Naive thymus-derived CD4-positive, alpha-beta T cell (primary cell): ENCODE measurements at places on chromosomes 5 and 9. TPM values are rescaled to one million over a fixed set of nuclear protein-coding genes. Genes with fewer than 3 reads are reported as not detected.

The TUSC1 gene
- not detected for total RNA-seq

The SCGB3A2 gene
- total RNA-seq: not detected

The MAMDC4 gene
- total RNA-seq: 6.5 TPM

The TBCA gene
- total RNA-seq: 79.8 TPM

The BARHL1 gene
- not detected for total RNA-seq

The FRMPD1 gene
- not detected for total RNA-seq

- DNase-seq: no peak
These were observed 12.1 kb upstream of the PTAR1 start for GRCh38 chr9:69771775-69772418.

DNA sequence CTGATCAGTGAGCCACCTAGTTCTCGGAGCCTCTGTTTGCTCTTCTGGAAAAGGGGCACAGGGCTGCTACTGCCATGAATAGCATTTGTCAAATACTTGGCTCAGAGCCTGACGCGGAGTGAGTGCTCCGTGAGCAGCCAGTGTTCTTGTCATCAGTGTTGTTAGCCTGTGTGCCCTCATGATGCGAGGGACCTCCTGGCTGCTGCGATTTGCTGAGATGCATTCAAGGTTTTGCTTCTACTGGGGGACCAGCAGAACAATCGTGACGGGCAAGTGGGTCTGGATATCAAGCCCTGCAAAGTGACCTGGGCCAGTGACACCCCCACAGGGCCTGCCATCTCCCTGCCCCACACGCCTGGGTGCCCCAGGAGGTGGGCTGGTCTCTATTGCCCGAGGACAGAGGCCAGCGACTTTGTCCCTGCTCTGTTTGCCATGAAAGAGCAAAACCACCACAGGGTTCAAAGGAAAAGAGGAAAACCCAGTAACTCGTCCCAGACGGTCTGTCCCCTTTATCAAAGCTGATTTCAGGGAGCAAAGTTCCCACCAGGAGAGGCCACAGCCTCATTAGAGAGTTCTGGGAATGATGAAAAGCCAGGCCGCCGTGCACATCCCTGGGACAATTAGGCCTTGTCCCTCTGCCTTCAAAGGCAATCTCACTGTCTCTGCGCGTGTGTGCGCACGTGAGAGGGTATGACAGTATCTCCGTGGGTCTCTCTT lies 86.5 kb upstream of the LMX1B start:
- DNase-seq: no peak

DNA sequence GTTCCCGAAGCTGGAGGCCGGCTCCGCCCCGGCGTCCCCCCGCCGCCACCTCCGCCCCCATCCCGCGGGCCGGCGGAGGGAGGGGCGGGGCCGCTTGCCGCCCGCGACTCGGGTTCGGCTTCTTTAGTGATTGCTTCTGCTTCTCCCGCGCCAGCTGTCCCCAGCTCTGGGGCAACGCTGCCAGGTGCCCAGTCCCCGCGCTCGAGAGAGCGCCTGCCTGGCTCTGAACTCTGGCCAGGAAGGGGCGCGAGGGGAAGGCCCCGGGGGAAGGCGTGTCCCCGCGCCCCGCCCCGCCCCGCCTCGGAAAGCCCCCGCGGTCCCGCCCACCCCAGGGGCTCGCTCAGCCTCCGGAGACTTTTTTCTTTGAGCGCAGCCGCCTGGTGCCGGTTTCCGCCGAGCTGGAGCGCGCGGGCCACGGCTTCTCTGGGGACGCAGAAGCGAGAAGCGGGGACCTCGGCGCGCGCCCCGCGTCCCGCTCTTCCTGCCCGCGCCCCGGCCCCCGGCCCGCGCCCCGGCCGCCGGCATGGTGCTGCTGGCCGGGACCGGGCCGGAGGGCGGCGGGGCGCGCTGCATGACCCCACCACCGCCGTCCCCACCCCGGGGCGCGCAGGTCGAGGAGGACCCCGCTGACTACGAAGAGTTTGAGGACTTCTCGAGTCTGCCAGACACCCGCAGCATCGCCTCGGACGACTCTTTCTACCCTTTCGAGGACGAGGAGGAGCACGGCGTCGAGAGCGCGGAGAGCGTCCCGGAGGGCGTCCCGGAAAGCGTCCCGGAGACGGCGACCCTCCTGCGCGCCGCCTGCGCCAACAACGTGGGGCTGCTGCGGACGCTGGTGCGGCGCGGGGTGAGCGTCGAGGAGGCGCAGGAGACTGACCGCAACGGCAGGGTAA lies at the start of gene ANKRD33B:
TSS of gene ANKRD33B (plus strand) at position 126 of the 893 bp plus-strand sequence. CDS start at position 524, 398 bp downstream.
- peak; percentile 72 for DNase-seq

DNA sequence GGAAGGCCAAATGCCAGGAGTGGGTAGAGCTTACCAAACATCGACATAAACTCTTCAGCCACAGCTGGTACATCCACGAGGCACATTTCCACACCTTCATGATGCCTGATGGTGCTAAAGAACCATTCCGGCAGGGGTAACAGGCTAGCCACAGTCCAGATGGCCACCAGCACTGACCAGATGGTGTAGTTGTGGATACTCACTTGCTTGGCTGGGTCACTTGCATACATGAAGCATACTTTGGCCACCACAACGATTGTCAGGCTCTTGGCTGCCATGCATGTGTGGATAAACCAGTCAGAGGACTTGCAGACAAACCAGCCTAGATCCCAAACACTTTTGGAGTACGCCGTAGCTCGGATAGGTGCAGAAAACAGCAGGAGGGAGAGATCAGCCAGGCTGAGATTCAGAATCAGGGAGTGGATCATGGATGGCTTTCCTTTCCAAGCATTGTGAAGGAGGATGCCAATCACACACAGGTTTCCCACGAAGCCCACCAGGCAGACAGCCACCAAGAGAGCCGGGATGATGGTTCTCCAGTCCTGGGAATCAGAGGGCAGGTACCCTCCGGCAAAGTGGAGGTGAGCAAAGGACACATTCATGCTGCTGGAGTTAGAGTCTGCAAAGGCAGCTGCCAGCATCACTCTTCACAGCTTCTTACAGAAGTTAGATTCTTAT lies 378 bp downstream of the GPR151 start:
- DNase-seq: no peak

DNA sequence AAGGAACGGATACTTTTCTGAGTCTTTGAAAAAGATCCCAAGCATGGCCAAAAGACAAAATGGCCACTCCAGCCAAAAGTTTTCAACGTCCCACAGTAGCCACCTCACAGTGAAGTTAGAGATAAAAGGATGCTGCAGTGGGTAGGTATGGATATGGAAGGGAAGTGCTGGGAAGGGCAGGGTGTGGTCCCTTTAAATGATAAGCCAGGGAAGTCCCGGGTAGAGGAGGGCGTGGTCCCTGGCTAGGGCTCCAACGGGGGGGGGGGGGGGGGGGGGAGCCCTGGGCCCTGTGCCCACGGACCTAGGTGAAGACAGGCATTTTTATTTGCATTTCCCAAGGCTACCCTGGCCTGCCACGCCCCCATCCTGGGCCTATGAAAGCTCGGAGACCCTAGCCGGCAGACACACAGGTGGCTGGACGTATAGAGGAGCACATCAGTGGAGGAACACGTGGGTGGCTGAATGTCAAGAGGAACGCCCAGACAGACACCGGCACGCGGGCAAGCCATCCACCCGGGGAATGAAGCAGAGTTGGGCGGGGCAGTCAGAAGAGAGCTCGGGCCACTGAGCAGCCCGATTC lies 306.7 kb downstream of the NFIB start:
- DNase-seq: no peak

DNA sequence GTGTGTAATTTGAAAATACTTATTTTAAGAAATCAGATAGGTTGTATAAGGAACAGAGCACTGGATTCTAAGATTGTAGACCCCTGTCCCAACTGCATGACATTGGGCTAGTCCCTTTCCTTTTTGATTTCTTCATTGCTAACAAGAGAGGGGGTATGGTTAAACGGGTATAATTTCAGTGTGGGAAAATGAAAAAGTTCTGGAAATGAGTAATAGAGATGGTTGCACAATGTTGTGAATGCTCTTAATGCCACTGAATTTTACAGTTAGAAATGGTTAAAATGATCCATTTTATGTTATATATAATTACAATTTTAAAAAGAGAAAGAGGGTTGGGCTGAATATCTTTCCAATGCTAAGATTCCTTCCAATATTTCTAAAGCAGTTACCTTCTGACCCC lies 103.3 kb upstream of the LHFPL2 start:
- no peak for DNase-seq

DNA sequence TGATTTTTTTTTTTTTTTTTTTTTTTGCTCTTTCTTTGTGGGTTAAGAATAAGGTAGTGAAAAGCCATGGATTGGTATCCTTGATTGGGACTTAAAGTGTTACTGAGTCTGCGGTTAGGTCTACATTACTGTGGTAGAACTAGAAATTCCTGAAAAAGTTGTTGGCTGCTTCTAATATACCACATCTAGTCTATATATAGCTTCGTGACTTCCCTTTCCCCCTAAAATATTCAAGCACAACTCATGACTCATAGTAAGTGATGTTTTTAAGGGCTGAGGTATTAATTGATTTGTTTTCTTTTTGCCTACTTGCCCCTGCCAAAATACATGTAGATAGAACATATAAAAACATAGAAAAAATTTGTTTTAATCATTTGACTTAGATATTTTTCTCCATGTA lies 247.6 kb downstream of the TMEM232 start:
- DNase-seq: no peak

DNA sequence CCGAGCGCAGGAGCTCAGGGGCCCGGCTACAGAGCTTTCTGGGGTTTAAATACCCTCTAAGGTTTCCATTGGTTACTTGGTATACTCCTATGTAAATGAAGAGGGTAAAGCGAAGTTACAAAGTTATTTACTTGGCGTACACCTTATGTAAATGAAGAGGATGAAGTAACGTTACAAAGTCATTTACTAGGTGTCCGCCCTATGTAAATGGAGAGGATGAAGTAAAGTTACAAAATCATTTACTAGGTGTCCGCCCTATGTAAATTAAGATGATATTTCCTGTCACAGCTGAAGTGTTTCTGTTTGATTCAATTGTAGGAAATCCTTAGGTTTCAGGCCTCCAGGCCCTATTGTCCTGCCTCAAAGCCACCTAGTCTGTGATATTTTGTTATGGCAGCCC lies 358.2 kb downstream of the MTRR start:
- no peak for DNase-seq

DNA sequence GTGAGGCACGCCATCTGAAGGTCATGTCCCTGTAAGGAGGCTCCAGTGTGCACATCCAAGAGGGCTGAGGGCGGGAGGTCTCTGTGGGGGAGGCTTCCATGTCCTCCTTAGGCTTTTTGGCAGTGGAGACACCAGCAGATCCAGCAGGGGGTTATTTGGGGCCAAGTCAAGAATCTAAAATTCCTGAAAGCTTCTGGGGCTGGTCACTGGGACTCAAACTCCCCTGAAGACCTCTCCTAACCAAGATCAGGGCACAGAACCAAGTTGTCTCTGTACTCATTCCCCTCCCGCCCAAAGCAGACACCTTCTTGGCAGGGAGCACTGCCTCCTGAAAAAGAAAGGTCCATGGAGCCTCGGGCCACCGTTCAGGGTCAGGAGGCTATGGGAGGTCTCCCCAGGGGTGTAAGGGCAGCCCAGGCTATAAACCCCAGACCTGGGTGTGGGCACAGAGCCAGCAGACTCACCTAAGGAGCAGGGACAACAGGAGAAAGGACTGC lies 127.4 kb upstream of the ADRA1B start:
- no peak for DNase-seq

- no peak for DNase-seq
These were observed 176.4 kb downstream of the XRCC4 start for GRCh38 chr5:83253720-83254119.

DNA sequence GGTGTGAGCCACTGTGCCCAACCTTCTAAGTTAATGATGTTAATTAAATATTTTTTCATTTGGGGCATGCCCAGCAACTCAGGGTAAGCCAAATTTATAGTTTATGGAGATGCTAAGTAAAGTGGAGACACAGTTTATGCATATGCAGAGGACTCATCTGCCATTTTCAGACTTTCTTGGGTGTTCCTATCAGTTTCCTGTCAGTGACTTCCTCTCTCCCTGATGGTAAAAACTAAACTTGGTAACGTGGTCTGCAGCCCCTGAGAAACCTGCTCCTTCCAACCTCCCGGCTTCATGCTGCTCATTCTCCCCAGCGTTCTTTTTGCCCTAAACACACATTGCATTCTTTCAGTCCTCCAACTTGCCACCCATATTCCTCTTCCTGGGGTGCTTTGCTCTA lies 48.4 kb upstream of the TUT7 start:
- DNase-seq: no peak

DNA sequence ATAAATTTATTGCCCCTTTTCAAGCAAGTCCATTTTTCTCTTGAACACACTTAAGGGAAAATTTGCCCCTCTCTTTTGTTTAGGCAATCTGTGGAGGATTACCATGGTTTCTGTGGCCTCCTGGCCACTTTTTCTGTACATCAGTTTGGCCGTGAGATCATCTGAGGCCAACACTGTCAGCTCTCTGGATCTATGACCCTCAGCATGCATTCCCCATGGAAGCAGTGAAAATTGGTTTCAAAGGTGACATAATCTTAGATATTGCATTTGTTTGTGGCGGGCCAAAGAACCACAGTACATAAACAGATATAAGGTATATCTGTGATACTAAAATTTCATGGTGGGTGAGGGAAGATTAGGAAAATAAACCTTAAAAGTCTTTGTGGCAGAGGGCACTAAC lies 4.6 kb upstream of the ZNF474 start:
- DNase-seq: no peak
